ENCODE measurements at places on chromosomes 4 and X.

- no peak for DNase-seq
Measured at GRCh38 chr4:17702641-17703040, 78.8 kb downstream of the FAM184B start.

GRCh38 chr4:45363931-45364330, 637.6 kb upstream of the GNPDA2 start:
- no peak for DNase-seq

- no peak for DNase-seq
Measured at GRCh38 chr4:151967074-151967473, 206.3 kb upstream of the GATB start.

GRCh38 chr4:145868637-145869409, 69.8 kb downstream of the ZNF827 start:
- no peak for DNase-seq

DNA sequence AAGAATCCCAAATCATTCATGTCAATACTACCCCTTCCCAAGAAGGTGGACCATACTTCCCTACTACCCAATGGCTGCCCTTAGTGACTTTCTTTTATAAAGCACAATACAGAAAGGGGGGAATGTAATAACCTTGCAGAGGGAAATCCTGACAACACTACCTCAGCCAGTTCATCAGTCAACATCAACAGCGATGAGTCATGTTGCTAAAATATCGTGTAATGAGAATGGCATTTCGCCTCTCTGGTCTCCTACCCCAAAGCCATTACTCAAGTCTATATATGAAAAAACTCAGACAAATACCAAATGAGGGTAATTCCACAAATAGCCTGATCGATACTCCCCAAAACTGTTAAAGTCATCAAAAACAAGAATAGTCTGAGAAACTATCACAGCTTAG, 3.3 kb upstream of the MAGEA8 start:
- DNase-seq, result no peak

DNA sequence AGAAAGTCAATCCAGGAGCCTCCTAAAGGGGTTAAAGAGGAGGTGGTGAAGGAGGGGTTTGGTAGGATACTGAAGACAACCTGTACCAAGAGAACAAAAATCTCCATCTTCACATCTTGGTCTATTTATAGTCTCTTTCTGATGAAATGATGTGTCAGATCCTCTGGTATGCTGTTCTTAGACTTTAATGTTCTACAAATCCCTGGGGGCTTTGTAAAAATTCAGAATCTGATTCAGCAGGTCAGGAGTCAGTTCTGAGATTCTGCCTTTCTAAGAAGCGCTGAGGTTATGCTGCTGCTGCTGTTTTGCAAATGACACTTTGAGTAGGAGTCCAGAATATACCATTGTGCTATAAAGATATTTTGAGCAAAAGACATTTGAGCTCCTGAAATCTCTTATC, 172.9 kb upstream of the GLRA2 start:
- DNase-seq, result no peak

DNA sequence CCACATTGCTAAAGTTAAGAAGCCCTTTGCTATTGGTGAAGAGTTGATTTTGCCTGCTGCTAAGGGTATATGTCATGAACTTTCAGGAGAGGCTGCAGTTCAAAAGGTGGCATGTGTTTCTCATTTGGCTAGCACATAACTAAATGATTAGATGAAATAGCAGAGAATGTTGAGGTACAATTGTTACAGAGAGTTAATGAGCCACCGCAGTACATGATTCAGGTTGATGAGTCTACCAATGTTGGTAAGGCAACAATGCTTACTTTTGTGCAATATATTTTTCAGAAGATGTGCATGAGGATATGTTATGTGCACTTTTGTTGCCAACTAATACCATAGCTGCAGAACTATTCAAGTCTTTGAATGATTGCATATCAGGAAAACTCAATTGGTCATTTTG, 21.1 kb upstream of the CXCL2 start:
- no peak for DNase-seq

DNA sequence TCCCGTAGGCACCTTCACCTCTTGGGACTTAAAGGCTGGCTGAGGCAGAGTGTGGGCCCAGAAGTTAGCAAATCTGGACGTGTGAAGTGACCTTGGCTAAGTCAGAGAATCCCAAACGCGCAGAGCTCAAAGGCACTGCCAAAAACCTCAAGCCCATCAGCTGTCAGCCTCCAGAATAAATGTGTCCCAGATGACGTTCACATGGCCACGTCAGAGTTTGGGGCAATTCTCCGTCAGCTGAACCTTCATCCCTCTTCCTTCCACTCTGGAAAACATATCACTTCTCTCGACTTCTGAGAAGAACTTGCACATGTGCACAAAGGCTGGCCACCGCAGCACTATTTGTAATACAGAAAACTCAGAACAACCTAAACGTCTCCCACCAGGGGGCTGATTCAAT, 35.7 kb upstream of the APLN start:
- DNase-seq, result no peak

DNA sequence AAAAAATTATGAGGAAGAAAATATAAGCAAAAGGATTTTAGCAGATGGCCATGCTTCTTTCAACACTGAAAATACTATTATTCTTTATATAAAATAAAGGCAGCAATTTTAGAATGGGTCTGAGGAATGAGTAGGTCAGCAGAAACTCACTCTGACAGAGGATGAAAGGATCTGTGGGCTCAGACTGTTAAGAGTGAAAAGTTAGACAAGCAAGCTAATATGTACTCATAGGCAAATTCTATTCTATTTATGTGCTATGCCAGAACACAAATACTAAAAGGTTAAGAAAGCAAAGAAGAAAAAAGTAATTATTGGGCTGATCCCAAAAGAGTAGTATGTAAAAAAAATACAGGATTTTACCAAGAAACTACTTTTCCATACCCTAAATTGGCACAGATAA, 13.9 kb downstream of the LCORL start:
- DNase-seq, result no peak

GRCh38 chr4:148795156-148795864, 353.1 kb upstream of the NR3C2 start:
- DNase-seq, result no peak
